Effector CD8-positive, alpha-beta T cell (primary cell): ENCODE measurements at places on chromosomes 5 and 9.

DNA sequence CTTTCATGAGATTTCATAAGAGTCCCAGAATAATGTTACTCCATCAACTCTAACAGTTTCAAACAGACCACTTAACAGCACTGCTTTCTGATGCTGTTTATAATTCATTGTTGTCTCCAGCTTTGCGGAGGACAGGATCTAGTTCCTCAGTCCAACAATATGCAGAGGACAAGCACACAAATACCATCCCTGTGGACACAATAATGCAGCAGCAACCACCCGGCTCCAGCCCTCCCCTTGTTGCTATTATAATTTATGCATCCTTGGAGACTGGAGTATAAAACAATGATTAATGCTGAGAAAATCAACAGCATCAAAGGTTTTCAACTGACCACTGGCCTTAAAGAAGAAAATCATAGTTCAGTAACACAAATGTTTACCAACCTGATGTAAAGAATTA is 108.3 kb downstream of the DENND1A start:
- no peak for DNase-seq

GRCh38 chr5:24235946-24236345 is 408.8 kb downstream of the CDH10 start:
- no peak for DNase-seq

GRCh38 chr5:81393783-81394718 is at the start of gene ACOT12:
Gene ACOT12 (minus strand): TSS chr5:81394134. CDS start chr5:81394114, 20 bp downstream.
- no peak for DNase-seq

GRCh38 chr9:93467062-93467416 is 13.7 kb upstream of the FAM120AOS start:
- DNase-seq = no peak

DNA sequence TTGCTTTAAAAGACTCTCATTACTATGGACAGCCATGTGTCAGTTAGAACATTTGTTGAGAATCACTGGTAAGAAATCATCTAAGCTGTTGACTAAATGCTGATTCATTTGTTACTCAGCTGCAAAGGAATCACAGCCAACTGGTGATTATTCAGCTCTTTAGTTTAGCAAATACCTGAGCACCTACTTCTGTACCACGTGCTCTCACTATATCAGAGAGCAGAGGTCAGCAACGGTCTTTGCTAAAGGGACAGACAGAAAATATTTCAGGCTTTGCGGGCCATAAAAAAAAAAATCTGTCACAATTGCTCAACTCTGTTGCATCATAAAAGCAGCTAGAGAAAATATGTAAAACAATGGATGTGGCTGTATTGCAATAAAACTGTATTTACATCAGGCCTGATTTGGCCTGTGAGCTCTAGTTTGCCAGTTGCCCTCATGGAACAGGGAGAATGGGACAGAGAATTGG is 377.6 kb downstream of the DNAH5 start:
- no peak for DNase-seq

DNA sequence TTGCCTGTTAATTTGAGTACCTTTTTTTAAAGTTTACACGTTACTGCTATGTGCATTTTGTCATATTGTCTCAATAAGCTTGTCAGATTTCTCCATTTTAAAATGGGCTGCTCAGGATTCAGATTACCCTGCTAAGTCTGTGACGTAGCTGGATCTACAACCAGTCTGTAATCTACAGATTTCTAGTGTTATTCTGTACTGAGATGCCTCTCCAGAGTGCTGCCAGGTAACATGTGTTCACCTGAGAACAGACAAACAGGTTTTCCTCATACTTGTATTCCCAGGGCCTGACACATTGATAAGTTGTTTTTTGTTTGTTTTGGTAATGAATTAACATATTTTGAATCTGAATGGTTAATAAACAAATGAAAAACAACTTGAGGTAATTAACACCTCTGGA is 15.3 kb downstream of the RAB24 start:
- DNase-seq = no peak

DNA sequence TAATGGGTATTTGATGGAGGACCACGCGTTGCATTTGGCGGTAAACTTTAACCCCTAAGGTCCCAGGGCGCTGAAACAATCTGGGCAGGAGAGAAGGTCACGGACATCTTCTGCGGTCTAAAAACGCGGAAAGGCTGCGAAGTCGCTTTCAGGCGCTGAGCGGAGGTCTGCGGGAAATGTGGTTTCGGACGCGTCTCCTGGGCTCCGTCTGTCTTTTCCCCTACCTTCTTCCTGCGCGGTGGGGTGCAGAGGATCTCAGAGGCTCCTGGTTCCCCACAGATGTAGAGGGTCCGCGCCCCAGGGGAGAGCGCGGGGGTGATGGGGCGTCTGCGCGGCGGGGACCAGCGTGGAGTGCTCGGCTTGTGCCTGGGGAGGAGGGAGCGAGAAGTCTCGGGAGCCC is 58.4 kb downstream of the ZNF510 start:
- no peak for DNase-seq

DNA sequence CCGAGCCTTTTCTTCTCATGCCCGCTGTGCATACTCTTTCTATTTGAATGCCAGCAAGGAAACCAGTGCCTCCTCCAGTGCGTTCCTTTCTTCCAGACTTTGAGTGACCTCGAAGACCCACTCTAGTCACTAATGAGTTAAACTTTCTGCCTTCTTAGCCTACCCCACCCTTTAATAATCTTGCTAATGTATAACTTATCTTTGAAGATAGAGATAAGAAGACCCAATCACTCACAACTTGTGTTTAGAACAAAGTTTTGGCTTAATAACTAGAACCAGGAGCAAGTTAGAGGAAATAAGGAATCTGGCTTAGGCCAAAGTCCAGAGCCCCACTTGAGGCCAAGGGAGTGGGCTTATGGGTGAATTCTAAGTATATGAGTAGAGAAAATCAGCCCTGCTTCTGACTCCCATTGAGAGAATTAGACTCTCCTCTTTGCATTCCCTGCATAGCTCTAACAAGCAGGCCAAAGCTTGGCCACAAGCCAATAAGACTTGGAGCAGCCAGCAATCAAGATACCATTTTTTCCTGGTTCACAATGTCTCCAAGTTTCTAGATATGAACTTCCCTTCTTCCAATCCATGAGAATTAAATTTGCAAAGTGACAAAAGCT is 181.5 kb upstream of the PIK3R1 start:
- DNase-seq = no peak

DNA sequence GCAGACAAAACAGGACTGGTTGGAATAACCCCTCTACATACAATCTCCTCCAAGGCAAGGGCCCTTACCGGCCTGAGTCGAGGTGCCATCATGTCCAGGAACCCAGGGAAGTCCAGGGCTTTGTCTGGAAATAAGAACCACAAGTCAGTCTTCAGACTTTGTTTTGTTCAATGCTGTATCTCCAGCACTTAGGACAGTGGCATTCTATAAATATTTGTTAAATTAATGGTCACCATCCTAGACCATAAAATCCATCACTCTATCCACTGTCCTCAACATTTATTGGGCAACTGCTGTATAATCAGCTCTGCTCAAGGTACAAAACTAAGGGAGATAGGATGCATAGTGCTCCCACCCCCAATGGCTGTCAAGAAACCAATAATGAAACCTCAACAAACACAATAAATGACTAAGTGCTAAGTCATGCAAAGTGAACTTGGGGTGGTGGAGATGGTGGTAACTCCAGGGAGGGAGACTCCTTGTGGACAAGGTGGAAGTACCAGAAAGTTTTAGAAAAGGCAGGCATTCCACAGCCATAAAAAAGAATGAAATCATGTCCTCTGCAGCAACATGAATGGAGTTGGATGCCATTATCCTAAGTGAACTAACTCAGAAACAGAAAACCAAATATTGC is 5.0 kb downstream of the RELL2 start:
- no peak for DNase-seq
